ENCODE measurements at places on chromosomes 2 and 18. TPM values are rescaled to one million over a fixed set of nuclear protein-coding genes. Genes with fewer than 3 reads are reported as not detected.

DNA sequence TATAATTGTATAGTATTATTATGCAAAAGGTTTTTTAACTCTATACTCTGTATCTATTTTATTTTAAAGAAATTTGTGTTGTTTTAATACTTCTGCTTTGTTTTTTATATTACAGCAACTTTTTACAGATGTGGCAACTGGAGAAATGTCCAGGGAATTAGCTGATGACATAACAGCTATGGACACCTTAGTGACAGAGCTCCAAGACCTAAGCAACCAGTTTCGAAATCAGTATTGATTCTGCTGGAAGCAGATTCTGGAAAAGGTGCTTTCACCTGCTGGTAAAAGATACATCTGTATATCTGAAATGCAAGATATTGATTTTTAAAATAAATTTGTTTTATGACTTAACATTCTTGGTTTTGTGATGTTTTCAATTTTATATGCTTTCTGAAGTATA, 126.1 kb upstream of the LTBP1 start:
- no peak for DNase-seq

DNA sequence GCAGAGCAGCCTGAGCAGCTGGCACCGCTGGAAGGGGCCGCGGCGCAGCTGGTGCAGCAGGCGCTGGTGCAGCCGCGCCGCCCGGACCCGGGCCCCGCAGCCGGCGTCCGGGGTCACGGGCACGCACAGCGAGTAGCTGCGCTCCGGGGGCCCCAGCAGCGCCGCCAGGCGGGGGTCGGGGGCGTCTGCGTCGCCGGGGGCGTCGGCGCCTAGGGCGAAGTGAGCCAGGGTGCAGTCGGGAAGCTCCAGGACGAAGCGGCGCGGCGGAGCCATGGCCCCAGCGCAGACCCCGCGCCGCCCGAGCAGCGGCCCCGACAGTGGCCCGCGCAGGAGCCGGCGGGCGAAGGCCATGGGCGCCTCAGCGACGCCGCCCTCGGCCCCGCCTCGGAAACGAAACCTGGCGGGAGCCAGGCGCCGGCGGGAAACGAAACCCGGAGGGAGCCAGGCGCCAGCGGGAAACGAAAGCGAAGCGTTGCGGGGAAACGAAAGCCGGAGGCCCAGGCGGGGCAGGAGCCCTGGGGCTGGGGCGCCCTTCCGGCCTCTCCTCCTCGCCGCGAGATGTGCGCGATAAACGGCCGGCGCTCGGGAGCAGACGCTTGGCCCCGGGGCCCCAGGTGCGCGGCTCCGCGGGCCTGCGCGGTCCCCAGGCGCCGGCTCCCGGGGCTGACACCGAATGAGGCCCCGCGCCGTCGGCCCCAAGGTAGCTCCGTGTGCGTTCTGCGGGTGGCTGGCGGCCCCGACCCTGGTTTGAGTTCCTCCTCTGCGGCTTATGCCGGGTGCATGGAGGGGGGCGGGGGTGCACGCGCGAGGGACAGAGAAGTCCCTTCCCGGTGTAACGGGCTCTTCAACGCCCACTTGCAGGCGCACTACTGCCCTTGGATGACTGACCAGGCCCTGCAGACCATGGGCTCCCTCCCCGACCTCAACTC, at the start of gene CMPK2:
Gene CMPK2 (minus strand): TSS at position 562 of the 929 bp plus-strand sequence. CDS start 211 bp downstream, at position 351.
- DNase-seq, result peak; percentile 75

DNA sequence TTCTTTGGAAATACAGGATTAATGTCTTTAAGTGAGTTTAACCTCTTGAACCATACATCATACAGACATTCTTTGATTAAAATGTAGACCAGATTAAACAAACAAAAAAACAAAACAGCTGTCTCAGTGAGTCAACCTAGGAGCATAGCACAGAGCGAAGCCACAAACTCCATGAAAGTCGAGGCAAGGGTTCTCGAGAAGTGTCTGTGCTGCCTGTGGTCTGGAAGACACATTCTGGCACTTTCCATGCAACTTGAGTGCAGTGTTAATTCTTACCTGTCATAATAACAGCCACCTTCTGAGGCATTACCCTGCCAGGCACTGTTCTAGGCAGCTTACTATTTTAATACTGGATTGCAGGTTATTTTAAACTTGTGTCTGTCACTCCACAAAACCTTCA, 435.5 kb upstream of the MMADHC start:
- no peak for DNase-seq

- DNase-seq, result no peak
These were observed 41.6 kb downstream of the SEMA4F start for GRCh38 chr2:74695663-74696062.

GRCh38 chr2:109736177-109736827, 57.8 kb upstream of the RGPD5 start:
- DNase-seq, result no peak

Gene SIX3
- not detected for total RNA-seq

Gene REG3G
- total RNA-seq, result not detected

Gene TMEM247
- not detected for total RNA-seq

Gene PSTPIP2
- total RNA-seq, result 21.8 TPM
